ENCODE measurements at places on chromosomes 1 and 21.
A peak's percentile ranks its signal among the peaks of the same experiment; 100 is the strongest.

GRCh38 chr1:220012259-220012658 lies 34.0 kb downstream of the EPRS1 start:
- DNase-seq: no peak

DNA sequence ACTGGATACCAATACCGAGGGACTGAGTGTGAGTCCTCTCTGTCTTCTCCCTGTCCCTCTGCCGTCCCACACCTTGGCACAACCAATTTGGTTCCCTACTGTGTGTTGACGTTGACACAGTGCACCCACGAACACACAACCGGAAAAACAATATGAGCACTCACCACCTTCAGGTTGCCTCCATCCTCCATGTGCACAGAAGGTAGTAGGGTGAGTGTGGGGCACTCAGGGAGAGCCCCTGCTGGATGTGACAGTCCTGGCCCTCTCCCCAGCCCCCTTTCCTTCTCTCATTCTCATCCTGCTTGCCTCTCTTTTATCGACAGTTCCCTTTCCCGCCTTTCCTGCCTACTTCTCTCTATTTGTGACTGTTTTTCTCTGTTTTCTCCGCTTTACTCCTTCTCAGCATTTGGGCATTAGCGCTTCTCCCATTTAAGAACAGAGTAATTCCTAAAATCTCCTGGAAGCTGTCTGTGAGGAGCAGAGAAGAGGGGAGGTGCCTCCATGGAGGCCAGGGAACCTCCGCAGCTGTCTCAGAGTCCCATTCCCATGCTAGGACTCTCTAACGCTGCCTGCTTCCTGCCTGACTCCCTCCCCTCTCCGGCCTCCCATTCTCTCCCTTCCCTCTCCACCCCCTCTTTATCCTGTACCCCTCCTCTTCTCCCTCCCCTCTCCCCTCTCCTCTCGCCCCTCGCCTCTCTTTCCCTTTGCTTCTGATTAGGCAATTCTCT lies 16.4 kb downstream of the CADM3 start:
- DNase-seq: no peak

- no peak for DNase-seq
Observed at GRCh38 chr1:151377150-151377884, 4.8 kb upstream of the SELENBP1 start.

GRCh38 chr1:170339534-170339933 lies 192.4 kb upstream of the GORAB start:
- no peak for DNase-seq

- no peak for DNase-seq
Observed at GRCh38 chr1:220550811-220551399, 23.0 kb downstream of the MARK1 start.

DNA sequence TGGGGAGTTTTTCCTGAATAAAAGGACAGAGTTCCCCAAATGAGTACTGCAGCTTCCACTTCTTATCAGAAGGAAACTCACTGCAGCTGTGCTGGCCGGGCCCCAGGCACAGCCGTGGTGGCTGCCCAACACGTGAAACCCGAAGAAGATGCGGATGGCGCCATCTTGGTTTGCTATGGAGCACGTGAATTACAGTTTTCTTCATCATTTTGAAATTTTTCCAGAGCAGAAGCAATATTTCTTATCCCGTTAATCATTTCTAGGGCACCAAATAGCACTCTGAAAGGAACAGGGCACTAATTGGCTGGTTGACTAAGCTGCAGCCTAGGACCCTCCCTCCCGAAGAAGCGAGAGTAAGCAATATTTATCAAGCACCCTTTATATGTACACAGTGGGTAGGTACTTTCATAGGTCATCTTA lies 63.2 kb upstream of the EPS8L3 start:
- DNase-seq: no peak

DNA sequence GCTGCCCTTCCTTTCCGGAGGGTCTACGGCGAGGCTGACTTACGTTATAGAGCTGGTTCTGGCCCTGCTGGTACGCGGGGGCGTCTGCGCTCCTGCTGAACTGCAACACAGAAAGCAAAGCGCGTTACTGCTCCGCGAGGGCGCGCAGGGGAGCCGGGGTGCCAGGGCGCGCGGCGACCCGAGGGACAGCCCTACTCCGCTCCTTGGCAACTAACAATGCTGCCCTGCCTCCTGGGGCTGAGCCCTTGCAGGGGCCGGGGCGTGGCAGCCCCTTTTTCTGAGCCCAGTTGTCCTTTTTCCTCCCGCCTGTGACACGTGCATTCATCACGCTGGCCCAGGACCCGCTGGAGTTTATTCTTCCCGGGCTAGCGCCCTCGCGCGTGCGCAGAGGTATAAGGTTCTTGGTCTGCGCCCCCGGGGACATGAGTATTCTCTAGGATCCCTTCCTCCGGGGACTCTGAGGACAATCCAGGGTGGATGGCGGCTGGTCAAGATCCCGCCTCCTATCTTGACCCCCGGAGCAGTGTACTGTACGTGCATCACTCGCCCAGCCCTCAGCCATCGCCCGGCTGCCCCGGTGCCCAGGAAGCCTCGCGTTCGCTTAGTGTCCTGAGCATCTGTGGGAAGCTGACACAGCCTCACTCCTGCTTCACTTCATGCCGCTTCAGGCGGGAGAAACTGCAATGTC lies 78.9 kb downstream of the CD247 start:
- peak; percentile 25 for DNase-seq

DNA sequence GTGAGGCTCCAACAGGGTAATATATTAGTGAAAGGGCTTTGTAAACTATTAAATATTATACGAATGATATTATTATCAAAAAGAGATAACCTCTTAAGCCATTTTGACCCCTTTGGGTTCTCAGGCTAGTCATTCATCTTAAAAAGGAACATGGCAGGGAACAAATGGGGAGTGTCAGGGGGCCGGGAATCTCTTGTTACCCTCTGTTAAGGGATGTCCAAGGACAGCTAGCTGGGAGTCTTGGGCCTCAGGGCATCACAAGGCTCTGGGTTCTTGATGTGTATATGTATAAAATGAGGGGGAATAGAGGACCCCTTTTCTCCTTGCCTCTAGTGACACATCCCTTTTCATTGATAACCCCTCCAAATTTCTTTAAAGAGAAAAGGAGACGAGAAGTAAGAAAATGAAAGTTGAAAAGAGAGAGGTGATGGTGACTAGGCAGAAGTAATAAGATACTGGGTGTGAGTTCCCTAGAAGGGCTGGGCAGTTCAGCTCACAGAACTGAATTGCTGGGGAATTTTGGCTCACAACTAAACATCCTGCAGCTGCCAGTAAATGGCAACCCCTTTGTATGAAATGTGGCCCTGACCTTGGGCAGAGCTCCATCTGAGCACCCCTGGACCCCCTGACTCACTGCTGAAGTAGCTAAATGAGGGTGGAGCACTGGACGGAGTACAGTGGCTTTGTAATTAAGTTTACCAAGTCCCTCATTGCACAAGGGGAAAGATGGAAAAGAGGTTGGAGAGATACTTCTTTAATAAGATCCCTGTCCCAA lies 20.0 kb upstream of the ZNF326 start:
- no peak for DNase-seq

DNA sequence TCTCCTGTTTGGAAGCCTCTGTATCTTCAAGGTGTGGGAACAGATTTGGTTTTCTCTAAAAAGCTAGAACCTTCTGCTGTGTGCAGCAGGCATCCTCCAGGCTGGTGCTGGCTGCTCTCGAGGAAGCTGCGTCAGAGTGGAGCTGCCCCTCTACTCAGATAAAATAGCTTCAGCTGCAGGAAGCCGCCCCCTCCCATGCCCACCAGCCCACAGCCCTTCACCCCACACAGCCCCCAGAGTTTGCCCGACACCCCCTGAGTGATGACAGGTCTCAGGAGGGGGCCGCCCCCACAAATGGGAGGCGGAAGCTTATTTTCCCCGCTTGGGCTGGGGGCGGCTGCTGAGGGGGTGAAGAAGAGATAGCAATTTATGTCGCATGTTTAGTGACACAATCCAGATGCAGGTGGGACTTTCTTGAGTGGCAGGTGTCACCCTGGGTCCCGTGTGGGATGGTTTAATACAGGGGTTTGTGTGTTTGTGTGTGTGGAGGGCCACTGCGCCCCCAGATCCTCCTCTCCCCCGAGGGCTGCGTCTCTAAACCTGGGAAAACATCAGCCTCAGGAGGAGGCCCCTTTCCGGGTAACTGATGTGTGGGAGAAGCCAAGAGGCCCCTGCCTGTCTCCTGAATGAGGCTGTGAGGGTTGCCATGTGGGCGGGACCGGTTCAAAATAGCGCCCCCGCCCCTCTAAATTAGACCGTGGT lies 55.4 kb downstream of the STUM start:
- DNase-seq: no peak

- no peak for DNase-seq
Observed at GRCh38 chr1:235336903-235337302, 8.5 kb downstream of the GGPS1 start.

DNA sequence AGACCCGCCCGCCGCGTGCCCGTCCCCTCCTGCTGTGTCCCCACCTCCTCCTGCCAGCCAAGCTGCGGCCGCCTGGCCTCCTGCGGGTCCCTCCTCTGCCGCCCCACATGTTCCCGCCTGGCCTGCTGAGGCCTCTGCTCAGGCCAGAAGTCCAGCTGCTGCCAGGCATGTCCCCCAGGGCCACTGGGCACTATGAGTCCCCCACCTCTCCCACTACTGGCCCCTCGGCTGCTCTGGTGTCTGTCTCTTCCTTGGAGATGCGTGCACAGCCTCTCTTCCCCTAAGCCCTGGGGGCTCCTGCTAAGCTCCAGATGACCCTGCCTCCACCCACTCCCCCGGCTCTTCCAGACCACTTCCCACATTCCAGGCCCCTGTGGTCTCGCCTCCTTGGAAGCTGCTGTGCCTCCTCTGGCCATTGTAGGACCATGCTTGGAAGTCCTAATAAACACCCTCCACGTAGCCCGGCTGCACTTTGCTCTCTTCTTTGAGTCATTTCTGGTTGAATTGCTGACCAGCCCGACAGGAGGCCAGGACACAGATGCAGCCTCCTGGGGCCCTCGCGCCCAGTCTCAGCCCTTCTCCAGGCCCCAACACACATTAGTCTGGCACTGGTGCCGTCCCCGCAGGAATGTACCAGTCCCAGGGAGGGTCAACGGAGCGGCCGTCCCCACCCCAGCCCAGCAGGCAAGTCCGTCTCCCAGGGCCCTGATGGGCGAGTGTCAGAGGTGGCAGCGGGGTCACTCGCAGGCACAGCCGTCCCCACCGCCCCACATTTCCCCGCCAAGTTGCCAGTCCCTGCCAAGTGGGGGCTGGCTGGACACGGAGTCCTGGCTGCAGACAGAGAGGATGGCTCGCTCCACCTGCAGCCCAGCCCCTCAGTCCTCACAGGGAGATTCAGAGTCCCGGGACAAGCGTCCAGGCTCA lies 1.1 kb downstream of the KRTAP10-12 start:
- no peak for DNase-seq

DNA sequence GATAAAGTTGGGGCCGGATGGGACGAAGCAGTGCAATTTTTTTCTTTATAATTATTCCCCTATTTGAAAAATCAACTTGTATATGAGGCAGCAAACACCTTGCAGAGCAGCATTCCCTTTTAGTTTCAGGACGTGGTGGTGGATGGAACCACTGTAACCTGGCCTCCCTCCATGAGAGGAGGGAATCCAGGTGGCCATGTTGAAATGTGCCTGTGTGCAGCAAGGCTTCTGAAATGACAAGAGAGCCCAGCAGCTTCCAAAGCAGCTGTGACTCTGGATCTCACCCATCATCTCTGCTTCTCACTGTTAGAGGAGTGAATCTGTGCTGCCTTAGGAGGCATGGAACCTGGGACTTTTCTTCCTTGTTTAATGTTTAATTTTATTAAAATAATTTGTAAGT lies 42.3 kb downstream of the NFIA start:
- no peak for DNase-seq

- DNase-seq: no peak
Observed at GRCh38 chr1:222896630-222897526, 82.0 kb downstream of the DISP1 start.

DNA sequence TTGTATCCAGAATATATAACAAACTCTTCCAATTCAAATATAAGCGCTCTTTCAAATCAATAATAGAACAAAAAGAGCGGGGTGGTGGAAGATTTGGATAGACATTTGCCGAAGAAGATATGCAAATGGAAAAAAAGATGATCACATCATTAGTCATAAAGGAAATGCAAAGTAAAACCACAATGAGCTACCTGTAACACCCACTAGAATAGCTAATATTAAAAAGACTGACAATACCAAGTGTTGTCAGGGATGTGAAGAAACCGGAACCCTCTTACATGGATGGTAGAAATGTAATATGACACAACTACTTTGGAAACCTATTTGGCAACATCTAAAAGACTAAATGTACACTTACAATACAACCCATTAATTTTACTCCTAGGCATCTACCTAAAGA lies 5.7 kb upstream of the TRAF5 start:
- DNase-seq: no peak

GRCh38 chr1:189275796-189276195 lies 1201.9 kb downstream of the BRINP3 start:
- DNase-seq: no peak

DNA sequence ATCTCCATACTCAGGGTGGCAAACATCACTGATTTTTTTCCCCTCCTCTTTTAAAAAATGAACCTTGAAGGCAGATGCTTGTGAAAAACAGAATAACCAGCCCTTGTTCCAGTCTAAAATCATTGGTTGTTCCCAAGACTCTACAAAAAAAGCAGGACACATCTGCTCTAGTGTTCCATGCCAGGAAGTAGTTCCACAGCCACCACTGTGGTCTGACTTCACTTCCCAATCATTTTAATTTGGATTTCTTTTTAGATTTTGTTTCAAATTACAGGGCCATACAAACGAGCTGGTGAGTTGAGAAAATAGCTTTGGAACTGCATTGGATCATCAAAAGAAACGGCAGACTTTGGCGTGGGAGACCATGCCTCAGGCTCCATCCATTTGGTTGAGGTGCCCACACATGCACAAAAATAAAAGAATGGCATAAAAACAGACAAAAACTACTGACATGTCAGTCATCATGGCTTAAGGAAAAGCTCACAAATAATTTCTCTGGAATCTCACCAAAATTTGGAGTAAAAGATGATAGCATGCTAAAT lies 210.0 kb downstream of the GABPA start:
- DNase-seq: no peak

- no peak for DNase-seq
Observed at GRCh38 chr1:99748419-99748818, 18.0 kb downstream of the FRRS1 start.

- DNase-seq: no peak
Observed at GRCh38 chr1:18109756-18110597, 2.4 kb downstream of the IGSF21 start.

GRCh38 chr1:170461762-170462384 lies 70.1 kb upstream of the GORAB start:
- no peak for DNase-seq

DNA sequence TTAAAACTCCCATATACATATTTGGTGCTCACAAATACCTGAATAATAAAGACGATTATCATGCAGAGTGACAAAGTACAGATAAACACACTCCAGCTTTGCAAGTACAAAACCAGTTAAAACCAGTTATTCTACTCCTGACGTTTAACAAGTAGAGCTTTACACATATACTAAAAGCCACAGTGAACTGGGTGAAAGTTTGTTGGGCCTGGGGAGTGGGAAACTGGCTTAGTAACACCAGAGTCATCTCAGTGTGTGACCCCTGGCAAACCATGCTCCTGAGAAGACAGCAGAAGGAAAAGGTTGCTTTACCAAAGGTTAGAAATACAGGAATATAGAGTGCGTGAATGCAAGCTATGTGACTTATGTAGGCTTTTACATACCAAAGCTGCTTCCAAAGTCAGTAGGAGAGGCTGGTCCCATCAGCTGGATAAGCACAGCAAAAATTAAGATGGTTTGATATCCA lies 148.1 kb downstream of the NRIP1 start:
- no peak for DNase-seq

- DNase-seq: no peak
Observed at GRCh38 chr1:158652721-158653334, 33.7 kb downstream of the SPTA1 start.
